ENCODE measurements at places on chromosomes 4 and X.

- DNase-seq: no peak
Measured at GRCh38 chr4:153453402-153453801, 12.8 kb upstream of the TMEM131L start.

DNA sequence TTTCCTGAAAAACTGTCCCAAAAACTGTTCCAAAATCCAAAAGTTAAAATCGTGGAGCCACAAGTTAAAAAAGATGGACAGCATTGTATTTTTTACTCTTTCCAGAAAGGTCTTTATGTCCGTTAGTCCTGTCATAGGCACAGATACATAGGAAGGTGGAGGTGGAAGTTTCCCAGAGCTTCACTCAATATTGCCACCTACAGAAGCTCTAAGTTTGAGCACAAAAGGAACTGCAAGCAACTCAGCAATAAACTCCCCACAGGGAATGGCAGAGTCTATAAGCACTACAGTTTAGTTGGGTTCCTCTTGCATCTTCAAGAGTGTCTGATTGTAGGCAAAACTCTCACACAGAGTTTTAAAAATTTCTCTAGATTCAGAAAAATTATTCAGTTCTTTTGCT is 22.0 kb upstream of the UGT2B4 start:
- no peak for DNase-seq

DNA sequence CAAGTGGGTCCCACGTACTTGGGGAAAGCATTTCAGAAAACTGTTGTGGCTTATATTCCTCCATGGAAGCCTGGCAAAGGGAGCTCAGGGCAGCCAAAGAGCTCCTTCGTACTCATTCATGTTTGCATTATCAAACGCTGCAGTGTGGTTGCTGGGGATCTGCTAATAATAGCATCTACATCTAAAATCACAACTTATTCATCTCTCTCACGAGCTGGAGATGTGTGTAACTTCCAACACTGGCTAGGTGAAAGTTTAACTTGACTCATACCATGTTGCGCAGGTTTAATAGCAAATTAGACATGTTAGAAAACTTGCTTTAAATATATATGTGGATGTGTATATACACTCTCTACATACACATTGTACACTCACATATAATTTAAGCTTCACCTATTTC is 415.1 kb downstream of the AFF2 start:
- no peak for DNase-seq

DNA sequence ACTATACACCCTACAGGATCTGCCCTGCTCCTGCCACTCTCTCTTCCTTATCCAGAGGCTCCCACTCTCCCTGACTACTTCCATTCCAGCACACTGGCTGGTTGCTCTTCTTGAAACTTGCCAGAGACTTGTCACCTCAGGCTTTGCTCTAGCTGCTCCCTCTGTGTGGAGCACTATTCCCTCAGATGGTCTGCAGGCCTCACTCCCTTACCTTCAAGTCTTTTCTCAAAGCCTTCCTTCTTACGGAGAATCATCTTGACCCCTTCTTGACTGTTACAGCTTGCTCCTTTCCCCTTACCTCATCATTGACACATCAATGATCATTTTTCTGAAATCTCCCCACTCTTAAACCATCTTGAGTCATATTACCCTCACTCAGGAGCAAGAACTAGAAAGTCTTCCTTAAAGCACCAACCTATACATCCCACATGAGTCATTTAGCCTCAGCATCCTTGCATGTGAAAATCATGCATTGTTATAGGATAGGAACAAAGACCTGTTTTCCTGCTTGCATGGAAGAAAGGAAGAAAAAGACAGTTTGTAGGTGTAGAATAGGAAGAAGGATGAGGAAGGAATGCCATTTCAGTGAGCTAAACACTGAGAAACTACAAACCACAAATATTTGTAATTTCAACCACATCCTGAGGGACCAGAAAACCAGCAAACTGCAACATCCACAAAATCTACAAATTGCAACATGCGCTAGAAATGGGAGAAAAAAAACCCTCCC is 55.7 kb downstream of the ANTXR2 start:
- DNase-seq: no peak

GRCh38 chrX:34487364-34487763 is 169.7 kb downstream of the TMEM47 start:
- no peak for DNase-seq

DNA sequence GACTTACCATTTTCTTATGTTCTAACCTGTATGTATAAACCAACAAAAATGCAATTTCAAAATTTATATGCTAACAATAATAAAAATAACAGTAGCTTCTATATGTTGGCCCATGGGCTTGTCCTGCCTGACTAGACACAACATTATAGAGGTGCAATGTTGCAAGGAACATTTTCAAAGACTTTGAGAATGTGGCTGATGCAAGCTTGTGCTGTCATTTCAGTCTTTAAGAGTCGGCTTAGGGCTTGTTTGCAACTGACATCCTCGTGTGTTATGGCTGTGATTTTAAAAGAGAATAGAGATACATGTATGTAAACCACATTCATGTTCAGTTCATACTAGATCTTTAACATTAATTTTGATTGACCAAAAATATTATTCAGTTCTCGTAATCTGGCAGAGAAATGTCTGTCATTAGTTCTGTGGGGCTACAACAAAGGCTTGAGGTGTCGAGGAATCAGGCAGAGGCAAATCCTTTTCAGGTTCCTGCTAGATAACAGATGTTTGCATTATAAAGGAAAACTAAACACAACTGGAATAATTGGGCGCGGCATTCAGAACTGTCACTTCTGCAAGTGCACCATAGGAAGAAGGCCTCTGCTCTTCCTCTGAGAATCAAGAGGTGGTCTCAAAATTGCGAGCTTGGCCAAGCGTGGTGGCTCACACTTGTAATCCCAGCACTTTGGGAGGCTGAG is 13.1 kb downstream of the TMSB4X start:
- no peak for DNase-seq

DNA sequence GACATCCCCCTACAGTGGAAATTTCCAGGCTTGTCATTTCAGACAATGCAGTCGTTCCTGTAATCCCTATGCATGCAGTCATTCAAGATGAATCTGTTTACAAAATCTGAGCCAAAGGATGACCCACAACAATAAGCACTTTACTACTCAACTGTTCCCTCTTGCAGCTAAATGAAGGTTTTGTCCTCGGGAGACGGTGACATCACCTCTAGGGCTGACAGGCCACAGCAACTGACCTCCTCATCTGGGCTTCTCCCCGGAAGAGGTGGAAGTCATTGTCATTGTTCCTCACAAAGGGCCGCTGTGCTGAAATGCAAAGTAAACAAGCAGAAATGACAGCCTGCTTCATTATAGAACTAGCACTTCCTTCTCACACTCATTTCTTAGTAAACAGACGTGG is 29.2 kb downstream of the CLRN2 start:
- DNase-seq: peak; percentile 48

DNA sequence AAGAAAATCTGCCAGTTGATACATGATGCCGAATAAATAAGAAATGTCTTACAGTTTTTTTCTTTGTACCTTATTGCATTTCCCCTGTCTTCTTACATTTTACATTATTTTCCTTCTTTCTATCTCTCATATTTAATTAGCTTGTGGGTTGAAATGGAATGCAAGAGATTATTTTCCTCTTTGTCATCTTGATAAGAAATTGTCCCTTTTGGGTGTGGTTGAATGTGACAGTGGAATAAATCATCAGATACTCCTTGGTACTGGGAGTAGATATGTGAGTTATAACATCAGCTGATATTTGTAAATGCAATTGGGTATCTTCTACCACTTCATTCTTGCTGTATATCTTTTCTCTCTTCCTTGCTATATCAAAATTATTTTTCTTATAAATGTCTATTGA is 997.4 kb downstream of the RAPGEF2 start:
- no peak for DNase-seq

DNA sequence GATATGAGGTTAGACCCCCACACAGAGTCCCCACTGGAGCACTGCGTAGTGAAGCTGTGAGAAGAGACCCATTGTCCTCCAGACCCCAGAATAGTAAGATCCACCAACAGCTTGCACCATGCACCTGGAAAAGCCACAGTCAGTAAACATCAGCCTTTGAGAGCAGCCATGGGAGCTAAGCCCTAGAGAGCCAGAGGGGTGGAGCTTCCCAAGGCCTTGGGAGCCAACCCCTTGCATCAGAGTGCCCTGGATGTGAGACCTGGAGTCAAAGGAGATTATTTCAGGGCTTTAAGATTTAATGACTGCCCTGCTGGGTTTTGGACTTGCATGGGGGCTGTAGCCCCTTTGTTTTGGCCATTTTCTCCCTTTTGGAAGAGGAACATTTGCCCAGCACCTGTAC is 35.7 kb downstream of the HSD17B13 start:
- no peak for DNase-seq

DNA sequence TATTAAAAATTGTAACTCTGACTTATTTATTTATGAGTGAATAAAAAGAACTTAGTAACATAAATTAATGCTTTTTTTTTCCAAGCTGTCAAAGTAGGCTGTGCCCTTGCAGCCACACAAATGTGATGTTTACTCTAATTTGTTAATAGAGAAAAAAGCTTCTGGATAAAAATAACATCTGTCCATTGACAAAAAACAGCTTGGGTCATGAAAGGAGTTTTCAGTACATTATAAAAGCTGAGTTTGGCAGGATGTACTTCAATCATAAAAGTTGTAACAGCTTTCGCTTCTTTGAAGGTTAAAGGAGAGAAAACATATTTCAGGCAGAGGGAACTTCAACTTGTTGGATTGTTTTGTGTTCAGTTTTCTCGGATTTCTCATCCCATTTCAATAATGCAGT is 105.6 kb downstream of the SLC4A4 start:
- DNase-seq: no peak

DNA sequence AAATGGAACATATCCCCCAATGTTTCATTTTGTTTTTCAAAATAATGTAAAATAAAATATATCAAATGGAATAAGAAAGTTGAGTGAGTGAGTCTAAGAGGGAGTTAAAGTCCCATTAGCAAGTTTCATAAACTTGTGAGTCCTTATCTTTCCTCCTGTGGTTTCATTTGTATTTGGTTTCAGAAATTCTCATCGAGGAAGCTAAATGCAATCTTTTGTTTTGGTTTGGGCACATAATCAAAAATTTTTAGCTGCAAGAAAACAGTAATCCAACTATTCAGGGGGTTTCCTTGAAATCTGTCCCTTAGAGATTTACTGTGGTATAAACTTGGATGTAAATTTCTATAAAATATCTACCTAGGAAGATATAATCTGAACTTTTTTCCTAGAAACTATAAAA is 124.2 kb downstream of the CAMK2D start:
- DNase-seq: no peak

GRCh38 chrX:39453889-39454621 is 643.7 kb downstream of the BCOR start:
- DNase-seq: no peak

DNA sequence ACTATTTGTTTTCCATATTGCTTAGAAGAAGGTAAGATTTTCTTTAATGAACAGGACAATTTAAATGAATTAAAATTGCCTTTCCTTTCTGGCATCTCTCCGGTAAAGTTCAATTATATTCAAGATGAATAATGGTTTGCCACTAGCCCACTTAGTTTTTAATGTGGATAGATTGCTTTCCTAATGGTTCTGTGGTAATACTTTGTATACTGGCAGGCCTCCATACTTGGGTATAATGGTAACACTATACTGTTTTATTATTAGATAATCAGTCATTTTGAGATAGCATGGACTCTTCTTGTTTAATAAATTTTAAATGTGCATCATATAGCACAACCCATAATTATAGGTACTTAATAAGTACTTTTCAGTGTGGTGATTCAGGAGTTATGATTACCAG is 89.5 kb downstream of the ELOVL6 start:
- DNase-seq: no peak

GRCh38 chrX:74804574-74804973 is 120.7 kb downstream of the NEXMIF start:
- DNase-seq: peak; percentile 5

GRCh38 chrX:100381619-100382018 is 28.5 kb downstream of the PCDH19 start:
- DNase-seq: no peak

- no peak for DNase-seq
Measured at GRCh38 chr4:118889312-118889691, 648 bp downstream of the SYNPO2 start.

DNA sequence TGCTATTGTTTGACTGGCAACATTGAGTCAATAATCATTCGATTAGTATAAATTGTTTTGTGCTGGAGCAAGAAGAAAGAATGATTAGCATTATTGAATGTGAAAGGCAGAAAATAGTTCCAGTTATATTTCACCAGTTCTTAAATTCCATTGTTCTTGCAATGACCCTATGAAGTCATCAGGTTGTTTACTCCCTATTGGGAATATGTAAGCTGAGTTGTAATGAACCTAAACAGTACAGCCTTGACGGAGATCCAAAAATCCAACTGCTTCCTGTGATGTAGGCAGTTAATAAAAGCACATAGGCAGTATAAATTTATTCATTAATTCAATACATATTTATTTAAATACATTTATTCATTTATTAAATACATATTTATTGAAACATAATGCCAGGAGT is 947.5 kb downstream of the PCDH7 start:
- no peak for DNase-seq

DNA sequence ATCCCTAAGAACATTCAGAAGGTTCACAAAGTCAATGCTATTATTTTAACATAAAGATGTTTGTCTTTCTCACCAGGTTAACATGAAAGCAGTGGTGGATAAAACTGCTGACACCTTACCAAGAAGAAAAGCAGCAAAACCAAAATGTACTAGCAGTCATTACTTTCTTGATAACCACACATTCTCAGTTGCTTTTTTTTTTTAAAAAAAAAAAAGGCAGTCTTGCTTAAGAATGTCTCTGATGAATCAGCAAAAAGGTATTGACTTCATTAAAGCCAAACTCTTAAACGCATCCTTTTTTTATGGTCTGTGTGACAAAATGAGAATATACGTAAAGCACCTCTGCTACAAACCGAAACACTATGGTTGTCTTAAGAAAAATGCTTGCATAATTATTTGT is 31.9 kb downstream of the CDKL2 start:
- DNase-seq: no peak

DNA sequence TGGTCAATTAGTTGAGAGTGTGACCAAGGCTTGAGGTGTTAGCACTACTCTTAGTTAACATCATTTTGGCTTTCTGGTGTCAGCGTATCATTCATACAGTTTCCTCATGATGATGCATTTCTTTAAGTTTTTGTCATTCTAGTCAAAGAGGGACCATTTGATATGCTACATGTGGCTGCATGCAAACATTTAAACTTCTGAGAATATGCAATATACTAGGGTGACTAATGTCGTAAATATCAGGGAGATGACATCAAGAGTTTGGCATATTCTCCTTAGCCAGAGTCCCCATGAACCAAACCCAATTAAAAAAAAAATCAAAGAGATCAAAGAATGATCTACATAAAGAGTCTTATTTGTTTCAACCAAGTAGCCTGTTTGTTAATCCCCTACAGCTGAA is 537.4 kb upstream of the PCDH7 start:
- no peak for DNase-seq

GRCh38 chrX:53253293-53254020 is 27.9 kb downstream of the IQSEC2 start:
- DNase-seq: no peak

GRCh38 chr4:19358015-19358414 is 893.7 kb upstream of the SLIT2 start:
- no peak for DNase-seq
